ENCODE measurements at places on chromosomes 13 and 19.

GRCh38 chr13:53131361-53131760, 102.7 kb downstream of the OLFM4 start:
- no peak for DNase-seq

GRCh38 chr19:50272263-50272897, 56.8 kb downstream of the KCNC3 start:
- no peak for DNase-seq

DNA sequence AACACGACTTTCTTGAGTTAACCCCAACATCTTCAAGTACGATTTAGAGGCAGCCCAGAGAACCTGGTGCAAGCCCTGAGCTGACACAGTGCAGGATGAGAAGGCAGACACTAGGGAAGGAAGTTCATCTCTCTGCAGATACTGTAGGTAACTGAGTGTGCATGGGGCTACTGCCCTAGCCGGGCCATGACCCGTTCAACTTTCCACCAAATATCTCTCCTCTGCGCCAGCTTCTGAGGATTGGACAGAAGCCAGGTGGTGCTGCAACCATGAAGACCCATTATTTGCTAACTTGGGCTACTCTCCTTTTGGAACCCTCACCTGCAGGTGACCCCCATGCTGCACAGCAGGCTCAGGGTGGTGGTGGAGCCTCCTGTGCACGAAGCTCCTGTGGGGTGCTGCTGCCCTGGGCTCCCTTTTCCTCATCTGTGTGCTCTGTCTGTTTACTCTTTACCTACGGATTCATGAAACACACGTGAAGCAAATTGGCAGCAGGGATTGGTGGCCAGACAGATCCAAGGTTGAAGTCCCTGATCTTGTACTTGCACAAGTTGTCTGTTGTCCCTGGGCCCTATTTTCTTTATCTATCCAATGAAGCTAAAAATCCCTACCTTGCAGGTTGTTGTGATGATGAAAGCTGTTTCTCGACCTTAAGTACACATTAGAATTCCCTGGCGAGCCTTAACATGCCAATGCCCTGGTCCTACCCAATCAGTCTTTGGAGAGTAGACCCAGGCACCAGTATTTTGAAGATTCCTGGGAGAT, 227.8 kb downstream of the LACC1 start:
- no peak for DNase-seq

DNA sequence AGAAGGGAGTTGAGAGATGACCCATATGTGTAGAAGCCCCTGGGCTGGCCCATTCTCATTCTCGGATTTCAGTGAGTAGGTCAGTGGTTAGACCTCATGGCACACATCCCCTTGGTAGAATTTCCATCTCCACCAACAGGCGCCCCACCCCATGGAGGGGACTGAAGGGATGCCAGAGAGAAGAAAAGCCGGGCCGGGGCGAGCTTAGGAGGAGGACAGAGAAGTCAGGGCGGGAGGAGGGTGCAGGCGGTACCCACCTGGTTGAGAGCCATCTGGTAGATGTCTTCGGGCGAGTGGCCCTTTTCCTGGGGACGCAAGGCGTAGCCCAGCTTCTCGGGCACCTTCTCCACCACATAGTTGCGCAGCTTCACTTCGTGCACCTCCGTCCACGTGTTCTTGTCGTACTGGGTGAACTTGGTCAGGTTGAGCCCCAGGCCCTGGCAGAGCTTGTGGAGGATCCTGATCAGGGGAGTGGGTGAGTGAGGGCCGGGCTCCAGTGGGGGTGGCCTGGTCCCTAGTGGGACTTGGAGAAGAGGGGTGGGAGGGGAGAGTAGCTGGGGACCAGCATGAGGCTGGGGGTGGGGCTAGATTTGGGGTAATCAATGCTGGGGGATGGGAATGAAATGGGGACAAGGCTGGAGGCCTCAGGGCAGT, 2.5 kb downstream of the IL4I1 start:
- no peak for DNase-seq

DNA sequence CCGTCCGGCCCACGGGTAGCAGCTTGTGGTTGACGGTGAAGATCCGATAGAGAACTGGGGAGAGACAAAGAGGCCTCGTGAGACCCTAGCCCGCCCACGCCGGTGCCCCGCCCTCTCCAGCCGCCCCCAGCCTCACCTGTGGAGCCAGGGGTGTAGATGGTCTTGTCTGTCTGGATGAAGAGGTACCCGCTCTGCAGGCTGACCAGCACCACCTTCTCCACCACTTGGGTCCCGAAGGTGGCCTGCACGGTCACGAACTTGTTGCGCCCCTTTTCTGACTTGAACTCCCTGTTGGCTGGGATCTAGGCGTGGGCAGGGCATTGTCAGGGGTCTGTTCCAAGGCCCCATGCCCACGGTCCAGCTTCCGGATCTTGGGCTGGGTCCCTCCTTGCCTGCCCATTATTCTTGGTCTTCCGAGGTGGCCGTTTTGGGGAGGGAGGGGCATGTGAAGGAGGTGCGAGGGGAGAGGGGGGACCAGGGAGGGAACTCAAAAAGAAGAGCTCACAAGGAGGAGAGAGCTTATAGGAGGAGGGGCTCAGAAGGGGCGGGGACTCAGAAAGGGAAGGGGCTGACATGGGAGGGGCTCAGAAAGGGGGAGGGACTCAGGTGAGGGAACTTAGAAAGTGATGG, 2.2 kb downstream of the C3 start:
- no peak for DNase-seq

- DNase-seq: no peak
Measured at GRCh38 chr13:48819376-48819775, 156.3 kb upstream of the FNDC3A start.

DNA sequence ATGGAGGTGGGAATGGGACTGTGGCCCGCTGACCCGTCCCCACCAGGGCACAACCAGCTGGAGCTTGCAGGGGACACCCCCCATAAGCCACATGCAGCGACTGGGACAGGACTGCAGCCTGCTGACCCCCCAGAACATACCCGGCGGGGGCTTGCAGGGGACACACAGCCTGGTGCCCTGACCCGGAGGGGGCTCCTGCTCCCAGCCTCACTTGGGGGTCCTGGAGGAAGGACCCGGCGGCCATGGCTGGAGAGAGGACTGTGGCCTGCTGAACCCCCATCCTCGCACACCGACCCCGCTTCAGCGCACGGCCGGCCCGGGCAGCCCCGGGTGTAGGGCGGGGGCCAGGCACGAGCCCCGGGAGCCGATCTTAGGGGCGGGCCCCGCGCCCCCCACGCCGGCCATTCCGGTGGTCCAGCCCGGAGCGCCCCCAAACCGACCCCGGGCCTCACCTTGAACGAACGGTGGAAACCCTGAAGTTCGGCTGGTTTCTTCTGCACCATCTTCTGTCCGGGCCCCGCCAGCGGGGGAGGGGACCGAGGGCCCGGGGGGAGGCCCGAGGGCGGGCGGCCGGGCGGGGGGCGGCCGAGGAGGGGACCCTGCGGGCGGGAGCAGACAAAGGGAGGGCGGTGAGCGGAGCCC, 574 bp downstream of the MKNK2 start:
- no peak for DNase-seq
